SW 1271 (cell line): ENCODE measurements at places on chromosomes 4 and X.
A peak's percentile ranks its signal among the peaks of the same experiment; 100 is the strongest.

DNA sequence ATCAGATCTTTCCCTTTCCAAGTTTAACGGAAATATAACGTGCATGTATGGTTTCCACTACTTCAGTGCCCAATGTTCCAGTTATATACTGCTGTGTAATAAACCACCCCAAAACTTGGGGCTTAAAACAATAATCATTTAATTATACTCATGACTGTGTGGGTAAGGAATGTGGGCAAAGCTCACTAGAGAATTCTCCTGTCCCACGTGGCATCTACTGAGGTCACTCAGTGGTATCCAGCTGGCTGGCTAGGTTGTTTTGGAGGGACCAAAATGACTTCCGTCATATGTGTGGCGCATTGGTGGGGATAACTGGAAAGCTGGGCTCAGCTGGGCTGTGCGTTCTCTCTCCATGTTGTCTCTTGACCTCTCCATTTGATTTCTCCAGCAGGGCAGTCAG, 18.5 kb downstream of the ZCCHC18 start:
- DNase-seq: no peak

DNA sequence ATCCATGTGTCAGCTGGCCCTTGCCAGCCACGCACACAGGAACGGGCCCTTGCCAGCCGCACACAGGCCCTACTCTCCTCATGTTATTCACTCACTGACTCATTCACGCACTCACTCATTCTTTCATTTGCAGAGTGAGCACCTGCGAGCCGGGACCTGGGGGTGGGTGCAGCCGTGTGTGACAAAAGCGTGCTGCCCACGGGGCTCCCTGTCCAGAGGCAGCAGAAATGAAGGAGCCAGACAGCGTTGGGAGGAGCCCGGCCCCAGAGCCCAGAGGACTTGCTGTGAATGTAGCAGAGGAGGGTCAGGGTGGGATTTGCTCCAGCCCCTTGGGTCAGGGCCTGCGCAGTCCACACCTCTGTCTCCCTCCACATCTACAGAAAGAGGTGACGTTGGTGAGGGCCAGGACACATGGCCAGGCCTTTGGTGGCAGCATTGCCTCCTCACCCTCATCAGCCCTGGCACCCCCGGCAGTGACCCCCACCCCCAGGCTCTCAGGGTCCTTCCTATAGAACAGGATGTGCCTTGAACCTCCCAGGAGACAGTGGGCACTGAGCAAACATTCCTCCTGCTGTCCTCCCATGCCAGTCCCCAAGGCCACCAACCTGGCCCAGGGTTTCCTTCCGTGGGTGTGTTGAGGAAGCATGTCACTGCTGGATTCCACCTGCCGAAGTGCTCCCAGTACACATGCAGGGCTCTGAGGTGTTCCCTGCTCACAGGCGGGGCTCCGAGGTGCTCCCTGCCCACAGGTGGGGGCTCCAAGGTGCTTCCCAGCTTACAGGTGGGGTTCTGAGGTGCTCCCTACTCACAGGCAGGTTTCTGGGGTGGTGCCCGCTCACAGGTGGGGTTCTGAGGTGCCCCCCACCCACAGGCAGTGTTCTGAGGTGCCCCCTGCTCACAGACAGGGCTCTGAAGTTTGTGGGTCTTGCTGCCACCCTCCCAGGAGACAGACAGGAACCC, 105.7 kb downstream of the HMX1 start:
- DNase-seq: no peak

DNA sequence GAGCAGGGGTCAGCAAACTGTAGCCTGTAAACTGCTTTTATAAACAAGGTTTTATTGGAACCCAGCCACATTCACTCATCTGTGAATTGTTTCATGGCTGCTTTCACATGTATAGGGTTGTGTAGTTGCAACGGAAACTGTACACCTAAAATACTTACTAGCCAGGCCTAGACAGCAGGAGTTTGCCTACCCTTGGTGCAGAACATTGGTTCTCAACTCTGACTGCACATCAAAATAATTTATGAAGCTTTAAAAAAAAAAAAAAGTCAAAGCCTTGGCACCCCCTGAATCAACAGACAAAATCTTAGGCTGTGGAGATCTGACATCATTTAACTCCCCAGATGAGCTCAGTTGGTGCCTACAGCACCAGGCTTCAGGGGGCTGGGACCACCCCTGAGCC, 27.8 kb downstream of the ADGRA3 start:
- DNase-seq: no peak

- DNase-seq: no peak
Measured at GRCh38 chrX:10397349-10397748, 223.0 kb downstream of the MID1 start.

- DNase-seq: no peak
Measured at GRCh38 chrX:17081968-17082367, 135.5 kb downstream of the REPS2 start.

GRCh38 chr4:187227907-187228704, 504.4 kb upstream of the FAT1 start:
- DNase-seq: no peak

GRCh38 chr4:84622959-84623358, 40.0 kb downstream of the CDS1 start:
- no peak for DNase-seq

DNA sequence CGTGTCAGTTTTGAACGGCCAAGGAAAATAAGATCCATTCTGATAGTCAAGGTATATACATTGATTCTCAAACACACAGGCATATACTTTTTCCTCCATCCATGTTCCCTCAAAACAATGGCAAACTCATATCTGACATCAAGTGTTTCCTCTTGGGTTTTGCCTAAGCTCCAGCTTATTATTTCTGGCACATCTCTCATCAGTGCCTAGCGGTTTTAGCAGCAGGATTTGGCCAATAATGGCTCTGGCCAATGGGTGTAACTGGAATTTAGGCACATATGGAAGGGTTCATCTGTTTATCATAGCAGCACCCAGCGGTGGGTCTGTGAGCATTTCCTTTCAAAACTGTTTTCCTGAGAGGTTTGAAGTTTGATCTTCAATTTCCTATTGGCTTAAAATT, 161.6 kb upstream of the TLL1 start:
- DNase-seq: no peak

DNA sequence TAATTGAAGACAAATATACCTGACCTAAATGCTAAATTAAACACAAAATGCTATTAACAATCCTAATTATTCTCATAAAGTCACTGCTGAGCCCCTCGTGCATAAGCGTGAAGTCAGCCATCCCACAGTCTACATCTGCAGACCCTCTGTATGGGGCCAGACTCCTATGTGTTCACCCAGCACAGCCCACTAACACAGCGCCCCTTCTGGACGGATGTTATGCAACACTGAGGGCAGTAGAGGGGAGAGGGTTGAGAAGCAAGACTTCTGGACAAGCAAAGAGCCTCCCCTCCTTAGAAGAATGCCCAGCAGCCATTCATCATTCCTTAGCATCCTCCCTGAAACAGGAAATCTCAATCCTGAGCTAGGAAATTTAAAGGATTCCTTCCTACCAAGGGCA, 7.9 kb downstream of the TRPC3 start:
- no peak for DNase-seq

- peak; percentile 0 for DNase-seq
Measured at GRCh38 chr4:126777649-126778048, 855.1 kb upstream of the INTU start.

DNA sequence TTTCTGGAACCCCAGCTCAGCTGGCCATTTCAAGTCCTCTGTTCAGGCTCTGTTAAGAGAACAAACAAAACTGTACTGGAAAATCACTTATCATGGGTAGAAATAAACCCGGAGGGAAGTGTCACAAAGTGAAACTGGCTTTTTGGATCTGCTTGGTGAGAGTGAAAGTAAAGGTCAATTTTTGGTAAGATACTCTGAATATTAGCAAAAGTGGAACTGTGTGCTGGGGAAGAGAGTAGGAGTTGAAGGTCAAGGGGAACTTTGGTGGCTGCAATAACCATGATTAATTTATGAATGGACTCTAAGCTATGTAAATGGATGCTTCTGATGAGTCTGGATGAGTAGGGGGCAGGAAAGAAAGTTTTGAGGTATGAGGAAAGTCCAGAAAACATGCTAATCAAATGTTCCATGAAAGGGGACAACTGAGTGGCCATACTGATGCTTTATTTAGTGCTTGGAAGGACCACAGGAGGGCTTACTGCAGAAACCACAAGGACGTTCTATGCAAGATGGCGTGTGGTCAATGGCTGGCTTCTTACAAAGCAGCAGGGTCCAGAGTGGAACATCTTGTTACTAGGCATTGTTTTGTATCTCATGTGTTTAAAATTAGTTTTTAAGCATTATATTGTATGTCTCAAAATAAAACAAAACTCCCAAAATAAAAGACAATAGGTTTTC, 36.8 kb upstream of the TNIP3 start:
- DNase-seq: no peak

DNA sequence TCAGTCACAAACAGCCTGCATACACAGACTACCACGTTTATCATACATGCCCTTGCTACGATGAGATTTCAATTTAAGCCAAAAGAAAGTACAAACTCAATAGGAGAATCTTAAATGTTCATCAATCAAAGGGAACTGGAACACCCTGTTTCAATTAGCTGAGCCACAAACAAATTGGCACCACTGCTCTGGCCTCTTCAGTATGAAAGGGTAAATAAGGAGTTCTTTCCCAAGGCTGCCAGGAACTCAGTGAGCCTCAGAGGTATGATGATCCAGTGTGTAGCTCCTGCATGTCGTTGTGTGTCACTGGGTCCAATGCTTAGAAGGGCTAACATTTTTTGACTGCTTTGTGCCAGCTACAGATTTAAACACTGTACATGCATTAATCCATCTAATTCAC, 5.4 kb downstream of the RNF150 start:
- DNase-seq: no peak

- no peak for DNase-seq
Measured at GRCh38 chrX:69627744-69628143, 11.8 kb downstream of the EDA start.

DNA sequence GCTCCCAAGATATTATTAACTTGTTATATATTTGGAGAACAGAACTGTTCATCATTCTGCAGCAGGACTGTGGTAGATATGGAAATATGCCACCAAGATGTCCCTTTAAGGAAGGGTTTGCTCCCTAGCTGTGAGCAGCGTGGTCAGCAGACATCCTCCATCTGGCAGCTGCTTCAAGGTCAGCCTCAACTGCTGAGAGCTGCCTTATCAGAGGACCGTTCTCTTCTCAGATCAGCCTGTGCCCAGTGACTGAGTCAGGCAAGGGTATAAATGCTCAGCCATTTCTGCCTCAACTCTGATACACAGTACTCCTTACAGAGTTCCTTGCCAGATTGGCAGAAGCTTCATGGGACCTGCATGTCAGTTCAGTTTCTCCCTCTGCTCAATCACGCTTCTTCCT, 63.4 kb upstream of the MAGEB2 start:
- no peak for DNase-seq
